ENCODE measurements at places on chromosomes 7 and 10. TPM values are rescaled to one million over a fixed set of nuclear protein-coding genes. Genes with fewer than 3 reads are reported as not detected.

The LRRD1 gene
- total RNA-seq: under 0.01 TPM

The FUOM gene
- total RNA-seq: 9.3 TPM

The BMPER gene
- total RNA-seq: 3.1 TPM

The GPR26 gene
- not detected for total RNA-seq

The DNAAF5 gene
- total RNA-seq: 25.4 TPM

The RASA4B gene
- 2.5 TPM for total RNA-seq

The GARIN1A gene
- total RNA-seq: 0.49 TPM

The NPY4R2 gene
- total RNA-seq: 1.4 TPM

DNA sequence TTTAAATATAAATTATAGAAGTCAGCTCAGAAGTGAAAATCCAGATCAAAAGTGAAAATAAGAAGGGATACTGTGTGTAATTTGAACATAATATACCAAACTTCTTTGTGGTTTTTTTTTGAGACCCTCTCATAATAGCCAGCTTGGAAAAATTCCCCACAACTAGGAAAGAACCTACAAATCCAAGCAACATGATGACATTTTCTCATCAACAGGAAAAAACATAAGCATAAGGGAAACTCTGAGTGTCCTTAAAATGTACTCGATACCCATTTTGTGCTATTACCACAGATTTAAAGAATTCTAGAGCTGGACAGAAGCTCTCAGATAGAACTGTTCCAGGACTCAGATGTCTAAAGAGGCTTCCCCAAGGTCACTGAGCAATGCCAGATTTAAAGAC is 214.8 kb upstream of the KLF14 start:
- H3K4me1 ChIP-seq: peaks cover 39% of the 10 kb centered on the region
- no peak for DNase-seq
- H3K4me3 ChIP-seq: no peak overlapping the region

DNA sequence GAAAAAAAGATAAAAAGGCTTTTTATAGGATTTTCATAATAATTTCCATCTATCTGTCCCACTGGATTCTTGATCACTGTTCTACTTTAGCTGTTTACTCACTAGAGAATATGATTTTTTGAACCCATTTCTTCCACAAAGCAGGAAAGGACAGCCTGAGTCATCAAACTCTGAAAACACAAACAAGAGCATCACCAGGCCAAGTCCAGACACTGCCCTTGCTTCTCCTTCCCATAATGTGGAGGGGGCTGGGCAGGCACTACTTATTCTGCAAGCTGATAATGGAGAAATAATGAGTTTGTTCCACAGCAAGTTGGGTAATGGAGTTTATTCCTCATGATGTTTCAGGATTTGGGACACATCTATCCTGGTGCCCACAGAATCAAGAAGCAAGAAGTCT is 13.0 kb upstream of the KCNIP2 start:
- no peaks in the 10 kb centered on the region for H3K36me3 ChIP-seq
- no peaks in the 10 kb centered on the region for H3K4me1 ChIP-seq
- DNase-seq: no peak
- H3K27me3 ChIP-seq: no peaks in the 10 kb centered on the region
- H3K4me3 ChIP-seq: no peak overlapping the region

DNA sequence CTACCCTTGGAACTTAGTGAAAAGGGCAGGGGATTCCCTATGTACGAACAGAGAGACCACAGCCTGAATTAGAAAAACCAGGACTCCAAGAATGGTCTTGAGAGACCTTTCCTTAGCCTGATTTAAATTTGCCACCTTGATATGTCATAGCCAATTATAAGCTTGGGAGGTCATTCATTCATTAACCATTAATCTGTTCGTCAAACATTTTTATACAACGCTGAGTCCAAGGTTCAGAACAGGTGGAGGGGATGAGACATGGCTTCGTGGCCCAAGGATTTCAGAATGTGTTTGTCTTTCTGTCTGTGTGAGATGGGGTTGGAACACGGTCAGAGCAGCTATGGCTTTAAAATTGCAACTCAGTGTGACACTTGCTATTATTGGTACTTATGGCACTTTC is 158.0 kb downstream of the PAXIP1 start:
- no peaks in the 10 kb centered on the region for H3K36me3 ChIP-seq
- no peak overlapping the region for H3K4me3 ChIP-seq
- H3K4me1 ChIP-seq: no peaks in the 10 kb centered on the region
- DNase-seq: no peak
- no peak overlapping the region for H3K27ac ChIP-seq

GRCh38 chr10:86044029-86044428 is 322.6 kb downstream of the GRID1 start:
- no peak for DNase-seq
- H3K27ac ChIP-seq: no peak overlapping the region
- no peaks in the 10 kb centered on the region for H3K36me3 ChIP-seq
- H3K4me1 ChIP-seq: no peaks in the 10 kb centered on the region
- H3K4me3 ChIP-seq: no peak overlapping the region

GRCh38 chr10:6260843-6261242 is 58.1 kb downstream of the PFKFB3 start:
- no peak for DNase-seq
- no peak overlapping the region for H3K4me3 ChIP-seq
- no peaks in the 10 kb centered on the region for H3K4me1 ChIP-seq
- H3K27me3 ChIP-seq: no peaks in the 10 kb centered on the region

GRCh38 chr7:97733276-97734161 is 1.6 kb downstream of the TAC1 start:
- H3K4me3 ChIP-seq: no peak overlapping the region
- no peaks in the 10 kb centered on the region for H3K4me1 ChIP-seq
- H3K36me3 ChIP-seq: no peaks in the 10 kb centered on the region
- peaks cover 71% of the 10 kb centered on the region for H3K27me3 ChIP-seq
- no peak overlapping the region for H3K27ac ChIP-seq

GRCh38 chr10:12448729-12449391 is 99.5 kb downstream of the CAMK1D start:
- H3K27ac ChIP-seq: no peak overlapping the region
- DNase-seq: no peak
- H3K27me3 ChIP-seq: no peaks in the 10 kb centered on the region
- no peak overlapping the region for H3K4me3 ChIP-seq
- no peaks in the 10 kb centered on the region for H3K36me3 ChIP-seq

DNA sequence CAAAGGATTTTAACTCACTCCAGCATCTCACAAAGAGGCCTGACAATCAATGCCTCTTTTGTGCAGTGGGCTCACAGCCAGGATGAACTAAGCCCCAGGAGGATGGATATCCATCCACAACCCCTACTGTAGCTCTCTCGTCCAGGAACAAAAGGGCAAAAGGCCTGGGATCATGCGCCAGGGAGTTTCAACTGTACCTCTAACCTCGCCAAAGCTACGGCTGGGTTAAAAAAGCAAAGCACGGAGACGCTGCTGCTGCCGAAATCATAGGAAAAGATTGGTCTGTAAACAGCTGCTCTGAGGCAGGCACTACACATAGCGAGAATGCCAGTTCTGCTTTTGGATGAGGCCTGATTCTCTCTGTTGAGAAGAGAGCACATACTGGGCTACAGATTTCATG is 32.1 kb downstream of the VSTM4 start:
- no peak for DNase-seq
- no peak overlapping the region for H3K4me3 ChIP-seq
- H3K36me3 ChIP-seq: peaks cover 6% of the 10 kb centered on the region
- peaks cover 45% of the 10 kb centered on the region for H3K4me1 ChIP-seq

DNA sequence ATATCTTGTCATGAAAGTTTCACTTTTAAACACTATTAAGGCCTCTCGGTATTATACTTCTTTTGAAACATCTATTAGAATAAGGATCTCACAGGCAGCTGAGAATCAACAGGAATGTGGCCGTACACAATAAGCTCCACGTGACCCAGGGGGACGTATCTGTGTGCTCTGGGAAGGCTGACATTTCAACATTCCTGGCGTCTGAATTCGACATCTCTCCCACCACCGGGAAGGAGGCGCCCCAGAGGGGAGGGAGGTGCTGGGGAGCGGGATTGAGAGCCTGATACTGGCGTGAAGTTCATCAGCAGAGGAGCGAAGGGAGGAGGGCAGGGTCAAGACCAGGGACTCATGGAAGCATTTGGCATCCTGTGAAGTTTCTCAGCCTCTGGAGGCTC is 401.3 kb downstream of the DNAJB6 start:
- DNase-seq: no peak
- H3K27me3 ChIP-seq: peaks cover 7% of the 10 kb centered on the region
- no peaks in the 10 kb centered on the region for H3K36me3 ChIP-seq
- H3K4me1 ChIP-seq: no peaks in the 10 kb centered on the region
- H3K27ac ChIP-seq: no peak overlapping the region

DNA sequence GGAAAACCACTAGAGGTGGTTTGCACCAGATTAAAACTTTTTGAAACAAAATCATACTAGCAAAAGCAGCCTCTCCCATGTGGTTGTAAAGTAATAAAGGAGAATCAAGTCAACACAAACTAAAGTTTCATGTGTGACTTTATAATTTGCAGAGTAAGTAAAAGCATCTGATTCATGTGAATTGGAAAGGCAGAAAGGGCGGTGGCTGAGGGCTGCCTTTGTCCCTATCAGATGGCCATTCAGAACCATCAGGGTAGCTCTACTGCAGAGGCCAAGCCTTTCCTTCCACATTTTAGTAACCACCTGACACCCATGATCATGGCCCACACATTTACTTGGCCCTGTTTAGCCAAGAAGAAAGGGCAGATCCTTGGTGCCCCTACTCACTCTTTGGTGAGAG is 15.7 kb downstream of the WNT16 start:
- no peak overlapping the region for H3K4me3 ChIP-seq
- H3K36me3 ChIP-seq: no peaks in the 10 kb centered on the region
- no peak for DNase-seq
- no peak overlapping the region for H3K27ac ChIP-seq

GRCh38 chr10:29124864-29125263 is 164.0 kb upstream of the LYZL1 start:
- no peaks in the 10 kb centered on the region for H3K4me1 ChIP-seq
- no peak overlapping the region for H3K4me3 ChIP-seq
- no peak for DNase-seq
- H3K27ac ChIP-seq: no peak overlapping the region

- no peak overlapping the region for H3K27ac ChIP-seq
- no peak overlapping the region for H3K4me3 ChIP-seq
- DNase-seq: peak; percentile 36
- no peaks in the 10 kb centered on the region for H3K4me1 ChIP-seq
Measured at GRCh38 chr10:86294346-86295265, 72.0 kb downstream of the GRID1 start.

- H3K36me3 ChIP-seq: no peaks in the 10 kb centered on the region
- H3K27me3 ChIP-seq: no peaks in the 10 kb centered on the region
- no peaks in the 10 kb centered on the region for H3K4me1 ChIP-seq
- H3K27ac ChIP-seq: no peak overlapping the region
Measured at GRCh38 chr10:125200396-125200795, 40.0 kb upstream of the CTBP2 start.

DNA sequence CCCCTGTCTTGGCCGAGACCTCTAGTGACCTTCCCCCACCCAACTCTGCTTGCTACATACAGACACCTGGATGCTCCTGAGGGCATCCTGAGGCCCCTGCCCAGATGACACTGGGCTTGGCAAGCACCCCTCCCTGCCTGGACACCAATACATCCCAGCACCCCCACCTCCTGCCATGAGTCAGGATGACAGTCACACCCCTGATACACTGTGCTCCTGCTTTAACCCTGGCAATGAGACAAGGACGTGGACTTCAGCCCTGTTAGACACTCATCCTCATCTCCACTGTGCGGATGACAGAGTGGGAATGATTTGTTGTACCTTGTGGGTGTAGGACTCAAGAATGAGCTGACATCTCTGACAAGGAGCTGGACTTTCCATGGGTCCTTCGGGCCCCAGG is 186.3 kb upstream of the ADCY1 start:
- H3K4me1 ChIP-seq: no peaks in the 10 kb centered on the region
- H3K4me3 ChIP-seq: no peak overlapping the region
- H3K27me3 ChIP-seq: no peaks in the 10 kb centered on the region
- no peaks in the 10 kb centered on the region for H3K36me3 ChIP-seq
- no peak overlapping the region for H3K27ac ChIP-seq

- H3K4me3 ChIP-seq: no peak overlapping the region
- no peak for DNase-seq
- H3K27me3 ChIP-seq: no peaks in the 10 kb centered on the region
- H3K4me1 ChIP-seq: no peaks in the 10 kb centered on the region
- H3K36me3 ChIP-seq: no peaks in the 10 kb centered on the region
Measured at GRCh38 chr7:45191396-45191795, 33.8 kb downstream of the RAMP3 start.

GRCh38 chr7:128264477-128264876 is 23.4 kb downstream of the LEP start:
- no peak for DNase-seq
- H3K27ac ChIP-seq: no peak overlapping the region
- H3K4me3 ChIP-seq: no peak overlapping the region
- H3K4me1 ChIP-seq: peaks cover 12% of the 10 kb centered on the region

DNA sequence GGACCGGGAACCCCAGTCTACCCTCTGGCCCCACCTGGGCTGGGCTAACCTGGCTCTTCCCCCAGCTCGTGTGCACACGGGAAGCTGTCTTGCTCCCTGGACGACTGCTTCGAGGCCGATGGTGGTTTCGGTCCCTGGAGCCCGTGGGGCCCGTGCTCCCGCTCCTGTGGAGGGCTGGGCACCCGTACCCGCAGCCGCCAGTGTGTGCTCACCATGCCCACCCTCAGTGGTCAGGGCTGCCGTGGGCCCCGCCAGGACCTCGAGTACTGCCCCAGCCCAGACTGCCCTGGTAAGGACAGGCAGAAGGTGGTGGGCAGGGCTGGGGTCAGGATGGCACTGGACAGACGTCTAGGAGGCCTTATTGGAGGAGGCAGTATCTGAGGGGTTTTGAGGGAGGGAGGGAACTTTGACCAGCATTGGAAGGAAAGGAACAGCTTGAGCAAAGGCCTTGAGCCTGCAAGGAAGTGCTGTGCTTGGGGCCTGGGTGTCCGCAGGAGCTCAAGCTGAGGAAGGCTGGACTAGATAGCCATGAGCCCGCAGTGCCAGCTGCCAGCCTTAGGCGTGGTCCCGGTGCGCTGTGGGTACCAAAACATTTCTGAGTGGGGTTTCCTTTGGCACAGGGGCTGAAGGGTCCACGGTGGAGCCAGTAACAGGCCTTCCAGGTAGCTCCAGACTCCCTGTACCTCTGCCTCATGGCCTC is 20.2 kb upstream of the ZNF862 start:
- no peak overlapping the region for H3K4me3 ChIP-seq
- DNase-seq: no peak
- H3K36me3 ChIP-seq: no peaks in the 10 kb centered on the region
- no peak overlapping the region for H3K27ac ChIP-seq

DNA sequence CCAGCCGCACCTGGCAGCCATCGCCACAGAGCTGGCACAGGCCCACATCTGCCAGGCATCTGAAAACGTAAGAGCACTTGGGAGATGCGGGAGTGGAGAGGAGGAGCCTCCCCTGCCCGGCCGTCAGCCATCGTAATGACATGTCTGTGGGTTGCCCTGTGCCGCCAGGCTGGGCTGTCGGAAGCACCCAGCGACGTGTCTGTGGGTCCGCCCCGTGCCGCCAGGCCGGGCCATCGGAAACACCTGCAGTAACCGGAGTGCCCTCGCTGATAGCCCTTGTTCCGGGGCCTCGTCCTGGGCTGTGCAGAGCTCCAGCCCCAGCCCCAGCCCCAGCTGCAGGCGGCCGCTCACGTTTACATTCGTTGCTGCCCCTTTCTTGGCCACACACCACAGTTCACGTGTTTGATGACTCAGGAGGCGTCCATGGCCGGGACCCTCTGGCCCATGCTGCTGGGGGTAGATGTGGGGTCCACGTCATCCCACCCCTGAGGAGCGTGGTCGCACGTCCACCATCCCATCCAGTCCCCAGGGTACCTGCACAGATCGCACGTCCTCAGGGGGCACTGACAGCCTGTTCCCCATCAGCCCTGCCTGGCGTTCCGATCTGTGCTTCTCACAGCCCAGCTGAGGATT is 30.0 kb upstream of the PRKAR1B start:
- H3K4me1 ChIP-seq: no peaks in the 10 kb centered on the region
- H3K27ac ChIP-seq: no peak overlapping the region
- no peak overlapping the region for H3K4me3 ChIP-seq
